Muscle of leg (tissue), 16 donors: ENCODE measurements at places on chromosomes 16 and 17.
A peak's percentile ranks its signal among the peaks of the same experiment; 100 is the strongest.

DNA sequence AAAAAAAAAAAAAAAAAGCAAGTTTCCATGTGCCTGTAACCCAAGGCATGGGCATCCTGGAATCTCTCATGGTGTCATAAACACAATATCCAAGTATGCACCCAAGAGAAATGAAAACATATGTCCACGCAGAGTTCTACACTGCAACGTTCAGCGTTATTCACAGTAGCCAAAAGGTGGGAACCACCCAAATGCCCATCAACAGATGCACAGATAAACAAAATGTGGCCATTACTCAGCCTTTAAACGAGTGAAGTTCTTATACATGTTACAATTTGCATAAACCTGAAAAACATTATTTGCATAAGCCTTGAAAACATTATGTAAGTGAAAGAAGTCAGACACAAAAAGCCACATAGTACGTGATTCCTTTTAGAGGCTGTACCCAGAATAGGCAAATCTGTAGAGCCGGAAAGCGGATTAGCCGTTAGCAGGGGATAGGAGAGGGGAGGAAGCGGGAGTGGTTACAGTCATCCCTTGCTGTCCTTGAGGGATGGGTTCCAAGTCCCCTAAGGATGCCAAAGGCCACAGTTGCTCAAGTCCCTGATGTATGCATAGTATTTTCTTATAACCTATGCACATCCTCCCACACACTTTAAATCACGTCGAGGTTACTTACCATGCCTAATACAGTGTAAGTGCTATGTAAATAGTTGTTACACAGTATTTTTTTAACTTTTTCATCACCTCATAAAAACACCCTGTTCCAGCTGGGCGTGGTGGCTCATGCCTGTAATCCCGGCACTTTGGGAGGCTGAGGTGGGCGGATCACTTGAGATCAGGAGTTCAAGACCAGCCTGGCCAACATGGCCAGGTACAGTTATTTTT, 47.3 kb upstream of the DNAH17 start:
- no peak for DNase-seq

- peak; percentile 50 for DNase-seq
These were observed 8.2 kb downstream of the TUBG2 start for GRCh38 chr17:42667088-42667951.

GRCh38 chr16:80804526-80805383, at the start of gene CDYL2:
Gene CDYL2, minus strand, starts transcription at chr16:80804598. Its CDS starts 425 bp downstream, at chr16:80804173.
- DNase-seq, result peak; percentile 27

GRCh38 chr16:27174798-27175197, 28.5 kb upstream of the KDM8 start:
- no peak for DNase-seq

- DNase-seq, result no peak
These were observed 20.9 kb downstream of the GPR179 start for GRCh38 chr17:38322897-38323296.

DNA sequence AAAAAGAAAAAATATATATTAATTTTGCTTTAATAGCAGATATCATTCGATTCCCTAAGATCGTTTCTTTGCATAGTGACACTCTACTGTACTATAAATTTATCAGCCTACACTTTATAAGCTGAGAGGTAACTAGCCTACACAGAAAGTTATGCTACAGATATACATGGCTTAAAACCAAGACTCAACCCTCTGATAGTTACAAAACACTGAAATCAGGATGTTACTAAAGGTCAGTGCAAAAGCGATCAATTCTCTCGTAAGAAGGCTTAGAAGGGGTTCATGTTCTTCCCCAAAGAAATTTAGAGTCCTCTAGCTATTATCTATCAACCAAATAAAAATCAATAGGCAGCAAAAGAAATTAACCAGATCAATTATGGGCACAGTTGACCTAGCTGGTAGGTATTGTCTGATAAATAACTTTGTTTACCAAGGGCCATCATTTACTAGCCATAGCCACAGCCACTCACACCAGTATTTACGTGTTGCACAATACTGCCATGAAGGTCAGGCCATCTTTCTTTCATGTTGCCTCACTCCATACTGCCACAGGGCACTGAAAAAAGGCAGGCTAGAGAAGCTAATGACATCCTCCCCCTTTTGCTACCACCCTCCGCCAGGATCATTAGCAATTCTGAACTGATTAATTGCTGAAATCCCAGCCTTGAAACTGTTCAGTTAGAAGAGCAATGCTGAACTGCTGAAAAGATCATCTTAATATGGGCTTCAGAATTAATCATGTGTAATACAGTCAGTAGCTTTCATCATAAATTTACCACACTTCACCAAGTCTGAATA, 43.7 kb downstream of the RND2 start:
- DNase-seq, result no peak

GRCh38 chr16:2191446-2191706, 5.0 kb downstream of the CASKIN1 start:
- DNase-seq, result no peak

DNA sequence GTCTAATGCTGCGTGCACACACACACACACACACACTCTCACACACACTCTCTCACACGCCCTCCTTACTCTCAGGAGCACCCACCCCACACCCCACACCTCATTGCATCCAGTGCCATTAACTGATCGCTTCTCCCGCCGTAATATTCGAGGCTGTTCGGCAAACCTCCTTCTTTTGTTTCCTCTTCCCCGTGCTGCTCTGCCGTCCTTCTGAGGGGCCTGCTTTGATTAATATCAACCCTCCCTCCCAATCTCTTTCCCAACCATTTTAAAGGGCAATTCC, 156.2 kb upstream of the TNRC6C start:
- DNase-seq, result peak; percentile 43

DNA sequence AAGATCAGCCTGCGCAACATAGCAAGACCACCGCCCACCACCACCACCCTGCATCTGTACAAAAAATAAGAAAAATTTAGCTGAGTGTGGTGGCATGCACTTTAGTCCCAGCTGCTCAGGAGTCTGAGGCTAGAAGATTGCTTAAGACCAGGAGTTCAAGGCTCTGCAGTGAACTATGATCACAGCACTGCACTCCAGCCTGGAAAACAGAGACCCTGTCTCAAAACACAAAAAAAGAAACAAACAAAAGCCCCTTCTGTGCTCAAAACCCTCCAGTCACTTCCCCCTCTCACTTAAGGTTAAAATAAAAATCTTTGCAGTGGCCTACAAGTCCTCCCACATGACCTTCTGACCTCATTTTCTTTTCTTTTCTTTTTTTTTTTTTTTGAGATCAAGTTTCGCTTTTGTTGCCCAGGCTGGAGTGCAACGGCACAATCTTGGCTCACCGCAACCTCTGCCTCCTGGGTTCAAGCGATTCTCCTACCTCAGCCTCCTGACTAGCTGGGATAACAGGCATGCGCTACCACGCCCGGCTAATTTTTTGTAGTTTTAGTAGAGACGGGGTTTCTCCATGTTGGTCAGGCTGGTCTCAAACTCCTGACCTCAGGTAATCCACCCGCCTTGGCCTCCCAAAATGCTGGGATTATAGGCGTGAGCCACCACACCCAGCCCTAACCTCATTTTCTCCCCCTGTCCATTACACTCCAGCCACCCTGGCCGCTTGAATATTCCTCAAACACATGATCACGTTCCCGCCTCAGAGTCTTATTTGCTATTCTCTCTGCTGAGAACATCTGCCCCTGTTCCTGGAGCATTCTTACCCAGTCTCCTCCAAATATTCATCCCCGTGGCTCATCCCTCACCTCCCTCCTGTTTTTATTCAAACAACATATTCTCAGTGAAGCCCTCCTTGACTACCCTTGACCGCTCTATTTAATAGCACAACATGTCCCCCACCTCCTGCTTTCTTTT, 126.6 kb upstream of the MED13 start:
- DNase-seq, result no peak

GRCh38 chr17:78899361-78900260, 3.4 kb downstream of the CEP295NL start:
- no peak for DNase-seq

DNA sequence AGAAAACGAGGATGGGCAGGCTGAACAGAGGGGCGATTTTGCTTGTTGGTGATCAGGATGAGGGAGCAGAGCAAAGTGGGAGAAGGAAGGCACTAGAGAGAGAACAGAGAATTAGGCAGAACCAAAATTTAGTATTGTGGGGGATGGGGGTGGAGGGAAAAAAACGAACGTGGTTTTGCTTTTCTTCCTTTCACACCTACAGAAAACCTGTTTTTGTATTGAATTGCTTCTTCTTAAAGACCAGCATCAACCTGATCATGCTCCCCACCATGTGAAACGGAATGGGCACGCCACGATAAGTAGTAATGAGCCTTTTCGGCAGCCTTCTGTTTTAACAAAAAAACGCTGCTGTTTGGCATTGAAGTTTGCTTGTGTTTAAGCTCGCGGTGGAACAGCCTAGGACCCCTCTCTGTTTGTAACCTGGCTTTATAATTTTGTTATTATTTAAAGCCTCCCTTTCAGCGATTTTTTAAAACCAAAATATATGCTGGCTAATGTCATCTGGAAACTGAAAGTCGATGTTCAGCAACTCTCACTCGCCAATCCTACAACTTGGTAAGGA, 36.8 kb downstream of the ERCC4 start:
- DNase-seq, result no peak

DNA sequence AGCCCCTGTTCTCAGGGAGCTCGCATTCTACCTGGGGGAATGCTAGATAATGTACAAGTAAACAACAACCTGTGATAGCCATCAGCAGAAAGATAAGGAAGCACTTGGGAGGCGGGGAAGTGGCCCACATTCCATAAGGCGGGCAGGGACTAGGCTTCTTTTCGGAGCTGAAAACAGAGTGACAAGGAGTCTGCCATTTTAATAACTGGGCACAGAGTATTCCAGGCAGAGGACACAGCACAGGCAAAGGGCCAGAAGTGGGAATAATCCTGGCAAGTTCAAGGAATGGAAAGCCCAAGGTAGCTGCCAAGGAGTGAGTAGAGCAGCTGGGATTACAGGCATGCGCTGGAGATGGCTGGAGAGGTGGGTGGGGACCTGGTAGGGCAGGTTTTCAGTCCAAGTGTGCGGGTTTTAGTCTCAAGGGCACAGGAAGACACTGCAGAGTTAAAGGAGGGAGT, 24.3 kb downstream of the USP43 start:
- no peak for DNase-seq

DNA sequence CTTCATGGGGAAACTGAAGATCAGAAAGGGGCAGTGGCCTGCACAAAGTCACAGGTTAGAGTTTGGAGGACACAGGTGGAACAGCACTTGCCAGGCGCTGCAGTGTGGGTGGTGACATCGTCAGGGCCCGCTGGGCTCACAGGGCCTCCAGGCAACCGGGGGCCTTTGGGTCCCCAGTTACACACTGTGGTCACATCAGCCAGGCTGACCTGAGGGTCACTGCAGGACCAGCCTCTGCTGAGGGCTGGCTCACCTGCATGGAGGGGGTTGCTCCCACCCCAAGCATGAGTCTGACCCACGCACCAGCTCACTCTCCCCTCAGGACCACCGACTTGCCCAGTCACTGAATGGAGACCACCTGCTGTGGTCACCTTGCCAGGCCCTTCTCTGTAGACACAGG, 17.0 kb downstream of the FOXN1 start:
- no peak for DNase-seq

DNA sequence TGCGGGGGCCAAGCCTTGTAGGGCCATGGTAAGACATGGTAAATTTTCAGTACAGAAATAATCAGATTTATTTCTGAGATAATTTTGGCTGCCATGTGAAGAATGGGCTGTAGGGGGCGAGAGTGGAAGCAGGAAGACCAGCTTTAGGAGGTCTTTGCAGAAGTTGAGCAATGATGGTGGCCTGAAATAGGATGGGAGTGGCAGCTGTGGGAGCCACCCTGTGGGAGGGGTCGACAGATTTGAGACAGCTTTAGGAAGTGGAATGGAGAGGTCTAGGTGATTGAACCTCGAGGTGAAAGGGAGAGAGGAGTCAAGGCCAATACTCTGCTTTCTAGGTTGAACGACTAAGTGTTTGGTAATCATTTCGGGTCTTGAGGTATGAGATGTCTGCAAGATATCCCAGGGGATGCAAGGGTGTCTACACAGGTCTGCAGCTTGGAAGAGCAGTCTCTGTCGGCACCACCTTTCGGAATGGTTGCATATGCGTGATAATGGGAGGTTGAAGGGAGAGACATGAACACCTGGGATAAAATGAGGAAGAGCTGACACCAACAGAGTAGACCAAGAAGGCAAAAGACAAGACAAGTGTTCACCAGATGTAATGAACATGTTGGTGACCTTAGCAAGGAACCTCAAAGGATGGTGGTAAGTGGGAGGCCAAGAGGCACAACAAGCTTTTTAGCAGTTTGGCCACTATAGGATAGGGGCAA, 4.2 kb upstream of the ATXN7L3 start:
- peak; percentile 58 for DNase-seq
